T-helper 9 cell (primary cell): ENCODE measurements at places on chromosomes 13 and 19.

DNA sequence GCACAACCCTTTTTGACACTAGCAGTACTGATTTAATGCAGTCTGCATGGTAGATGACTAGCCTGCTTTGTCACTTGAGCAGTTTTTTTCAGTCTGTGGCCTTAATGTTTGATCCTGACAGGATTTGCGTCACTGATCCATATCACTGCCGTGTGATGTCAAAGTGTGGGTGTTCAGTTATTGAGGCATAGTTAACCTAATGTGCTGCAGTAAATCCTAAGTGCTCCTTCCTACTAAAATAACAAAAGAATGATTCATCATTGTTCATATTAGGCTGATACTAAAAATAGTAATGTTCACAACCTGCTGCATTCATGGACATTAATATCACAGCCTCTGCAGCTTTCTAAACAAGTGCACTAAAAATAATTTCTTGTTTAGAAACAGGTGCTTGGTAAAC, 121.9 kb upstream of the MLNR start:
- no peak for DNase-seq

DNA sequence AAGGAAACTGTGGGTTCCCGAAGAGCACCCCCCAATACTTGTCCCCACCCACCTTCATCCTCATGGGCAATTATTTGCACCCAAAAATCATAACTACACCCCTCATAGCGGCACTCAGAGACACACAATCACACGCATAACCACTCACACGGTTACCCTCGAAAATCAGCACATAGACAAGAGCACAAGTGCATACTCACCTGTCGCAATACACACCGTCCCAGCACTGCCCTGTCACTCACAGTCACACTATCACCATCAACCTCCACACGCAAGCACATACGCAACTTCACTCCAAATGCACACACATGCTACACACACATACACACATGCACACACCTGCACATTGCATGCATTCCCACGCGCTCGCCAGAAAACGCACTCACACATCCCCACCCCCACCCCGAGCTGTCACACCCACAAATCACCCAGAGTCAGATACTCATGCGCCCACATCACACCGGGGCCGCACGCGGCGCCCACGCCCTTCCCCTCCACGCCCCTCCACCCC, 535 bp downstream of the COL5A3 start:
- DNase-seq, result no peak

GRCh38 chr13:70042193-70042592, 65.4 kb upstream of the ATXN8OS start:
- DNase-seq, result no peak

- DNase-seq, result peak; percentile 85
Observed at GRCh38 chr19:8252922-8253589, 43.9 kb downstream of the CERS4 start.

GRCh38 chr19:58440556-58440955, 603 bp upstream of the ZNF132 start:
- no peak for DNase-seq

- DNase-seq, result no peak
Observed at GRCh38 chr13:44905556-44905955, 83.7 kb downstream of the NUFIP1 start.

- no peak for DNase-seq
Observed at GRCh38 chr19:2727640-2727944, 6.4 kb upstream of the DIRAS1 start.

DNA sequence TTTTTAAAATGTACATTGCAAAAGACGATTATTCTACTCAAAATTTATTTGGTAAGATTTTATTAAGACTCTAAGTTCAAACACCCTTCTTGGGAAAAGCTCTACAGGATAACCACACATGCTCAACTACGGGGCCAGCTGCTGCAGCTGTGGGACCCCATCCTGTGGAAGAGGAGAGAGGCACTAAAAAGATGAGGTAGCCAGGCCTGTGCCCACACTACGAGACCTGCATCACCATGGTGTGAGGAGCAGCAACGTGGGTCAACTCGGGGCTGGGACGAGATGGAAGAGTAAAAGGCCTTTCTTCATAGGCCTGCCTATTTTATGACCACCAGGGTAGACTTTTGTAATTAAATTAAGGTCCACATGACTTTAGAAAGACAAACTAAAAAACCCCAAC, 4.6 kb upstream of the CCNP start:
- no peak for DNase-seq

DNA sequence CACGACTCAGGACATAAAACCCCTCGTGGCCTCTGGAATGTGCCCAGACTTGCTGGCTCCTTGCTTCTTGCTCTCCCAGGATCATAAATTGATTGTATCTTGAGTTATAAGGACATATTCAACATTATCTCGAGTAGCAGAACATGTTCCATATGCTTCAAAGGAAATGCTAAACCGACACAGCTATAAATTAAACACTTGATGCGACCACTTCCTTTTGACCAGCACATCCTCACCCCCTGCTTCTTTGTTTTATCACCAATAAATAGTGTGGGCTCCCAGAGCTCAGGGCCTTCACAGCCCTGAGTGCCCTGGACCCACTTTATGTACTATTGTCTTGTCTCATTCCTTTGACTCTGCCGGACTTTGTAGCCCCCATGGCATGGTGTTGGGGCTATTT, 157.0 kb upstream of the PABPC3 start:
- DNase-seq, result no peak

DNA sequence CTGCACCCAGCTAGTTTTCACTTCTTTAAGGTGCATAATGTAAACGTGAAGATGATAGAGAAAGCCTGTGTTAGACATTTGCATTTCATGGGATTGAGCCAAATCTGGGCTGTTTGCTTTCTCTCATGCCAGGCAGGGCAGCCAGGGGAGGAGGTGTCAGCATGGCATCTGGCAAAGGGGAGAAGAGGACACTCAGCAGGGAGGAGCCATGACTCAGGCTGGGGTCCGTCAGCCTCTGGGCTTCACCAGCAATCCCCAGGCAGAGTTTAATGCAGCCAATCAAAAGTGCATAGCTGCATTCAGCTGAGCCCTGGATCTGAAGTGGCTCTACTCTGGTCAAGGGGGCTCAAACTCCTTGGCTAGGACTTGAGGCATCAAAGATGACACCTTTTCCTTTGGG, 23.5 kb downstream of the EBPL start:
- no peak for DNase-seq

DNA sequence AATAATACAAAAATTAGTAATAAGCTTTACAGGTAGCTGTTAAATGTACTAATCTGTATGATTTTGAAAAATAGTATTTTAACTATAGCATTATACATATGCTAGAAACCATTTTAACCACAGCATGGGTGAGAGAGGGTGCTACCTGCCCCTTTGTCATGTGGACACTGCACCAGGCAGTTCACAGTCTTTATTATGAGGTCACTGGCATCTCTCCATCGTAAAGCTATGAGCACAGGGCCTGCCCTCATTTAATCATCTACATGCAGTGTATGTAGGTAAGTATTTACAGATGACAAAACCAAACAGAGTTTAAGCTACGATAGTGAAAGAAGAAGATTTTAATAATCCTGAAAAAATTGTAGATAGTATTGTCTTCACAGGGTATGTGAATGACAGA, 21.7 kb downstream of the EDNRB start:
- DNase-seq, result no peak

GRCh38 chr19:11091703-11092153, 2.5 kb downstream of the LDLR start:
- peak; percentile 55 for DNase-seq

GRCh38 chr19:11769995-11770394, 3.2 kb downstream of the ZNF441 start:
- no peak for DNase-seq

GRCh38 chr19:54521022-54521859, 18.6 kb downstream of the LAIR2 start:
- DNase-seq, result no peak

GRCh38 chr13:30224732-30225131, 82.6 kb downstream of the KATNAL1 start:
- no peak for DNase-seq

DNA sequence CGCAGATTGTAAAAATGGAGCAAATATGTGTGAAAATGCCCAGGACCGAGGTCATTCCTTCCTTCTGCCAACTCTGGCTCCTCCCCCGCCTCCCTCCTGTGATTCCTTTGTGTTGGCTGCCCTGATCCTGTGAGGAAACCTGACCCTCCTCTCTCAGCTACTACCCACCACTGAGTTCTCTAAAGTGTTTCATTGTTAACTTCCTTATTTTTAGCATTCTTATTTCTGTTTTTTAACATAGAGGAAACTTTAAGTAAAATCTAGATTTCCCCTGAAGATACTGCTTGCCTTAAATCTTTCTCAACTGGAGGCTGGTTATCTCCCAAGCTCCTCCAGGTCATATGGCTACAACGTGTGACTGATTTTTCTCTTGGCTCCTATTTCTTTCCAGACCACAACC, 21.7 kb upstream of the FBXL3 start:
- no peak for DNase-seq

DNA sequence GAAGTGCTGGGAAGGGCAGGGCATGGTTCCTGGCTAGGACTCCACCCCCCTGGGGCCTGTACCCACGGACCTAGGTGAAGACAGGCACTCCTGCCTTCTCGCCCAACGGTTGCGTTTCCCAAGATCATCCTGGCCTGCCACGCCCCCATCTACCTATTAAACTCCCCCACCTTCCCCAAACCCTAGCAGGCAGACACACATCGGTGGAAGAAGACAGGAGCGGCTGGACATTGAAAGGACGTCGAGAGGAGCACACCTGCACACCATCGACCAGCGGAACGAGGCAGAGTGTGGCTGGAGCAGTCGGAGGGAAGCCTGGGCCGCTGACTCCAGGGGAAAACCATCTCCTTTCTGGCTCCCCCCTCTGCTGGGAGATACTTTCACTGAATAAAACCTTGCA, 45.6 kb upstream of the ALOX5AP start:
- DNase-seq, result no peak

DNA sequence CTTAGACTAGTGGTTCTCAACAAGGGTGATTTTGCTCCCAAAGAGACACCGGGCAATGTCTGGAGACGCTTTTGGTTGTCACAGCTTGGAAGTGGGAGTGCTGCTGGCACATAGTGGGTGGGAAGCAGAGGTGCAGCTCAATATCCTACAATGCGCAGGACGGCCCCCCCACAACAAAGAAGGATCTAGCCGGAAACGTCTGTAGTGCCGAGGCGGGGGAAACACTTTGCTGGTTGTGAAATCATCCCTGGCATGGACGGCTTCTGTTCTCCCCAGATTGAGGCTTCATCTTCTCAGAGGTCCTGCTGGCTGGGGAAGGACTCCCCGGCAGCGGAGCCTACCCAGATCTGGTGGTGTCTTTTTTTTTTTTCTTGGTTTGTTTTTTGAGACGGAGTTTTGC, 13.4 kb upstream of the SYT5 start:
- DNase-seq, result no peak

- no peak for DNase-seq
Observed at GRCh38 chr19:1417145-1417544, 9.8 kb downstream of the DAZAP1 start.

DNA sequence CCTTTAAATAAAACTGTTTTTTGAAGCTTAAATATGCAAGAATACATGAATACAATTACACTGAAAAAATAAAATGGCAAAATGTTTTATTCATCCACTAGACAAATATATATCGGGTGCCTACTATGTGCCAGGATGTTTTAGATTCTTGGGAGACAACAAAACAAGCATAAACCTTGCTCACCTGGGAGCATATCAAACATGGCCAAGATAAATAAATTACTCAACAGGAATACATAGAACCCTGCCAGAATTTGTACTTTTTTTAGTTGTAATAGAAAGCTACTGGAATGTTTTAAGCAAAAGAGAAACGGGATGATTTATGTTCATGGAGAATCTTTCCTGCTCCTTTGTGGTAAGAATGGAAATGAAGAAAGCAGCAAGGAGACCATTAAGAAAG, 2358.5 kb upstream of the PCDH20 start:
- no peak for DNase-seq

DNA sequence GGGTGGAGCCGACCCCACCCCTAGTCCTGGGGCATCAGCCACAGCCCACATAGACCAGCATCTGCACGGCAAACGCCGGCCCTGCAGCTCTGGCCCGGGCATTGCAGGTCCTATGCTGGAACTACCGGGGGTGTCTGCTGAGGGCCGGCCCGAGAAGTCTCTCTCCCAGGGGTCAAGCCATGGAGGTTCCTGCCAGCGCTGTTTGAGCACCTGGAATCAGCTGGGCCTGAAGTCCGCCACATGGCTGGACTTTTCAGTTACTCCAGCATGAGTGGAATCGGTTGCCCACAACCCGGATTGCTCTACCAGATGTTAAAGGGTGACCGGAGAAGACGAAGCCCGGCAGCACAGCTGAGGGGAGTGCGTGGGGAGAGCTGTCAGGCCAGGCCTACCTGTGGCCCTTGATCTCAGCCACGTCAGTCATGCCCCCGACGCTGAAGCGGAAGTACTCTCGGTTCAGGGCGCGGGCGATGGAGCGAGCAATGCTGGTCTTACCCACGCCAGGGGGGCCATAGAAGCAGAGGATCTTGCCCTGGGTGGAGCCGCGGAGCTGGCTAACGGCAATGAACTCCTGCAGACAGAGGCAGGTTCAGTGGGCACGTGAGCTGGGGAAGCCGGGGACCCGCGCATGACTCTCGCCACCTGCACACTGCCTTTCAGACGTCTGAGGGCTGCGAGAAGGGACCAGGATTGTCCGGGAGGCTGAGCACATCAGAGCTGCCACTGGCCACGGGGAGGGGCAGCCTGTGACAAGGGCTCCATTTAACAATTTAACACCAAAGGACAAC, 8.7 kb downstream of the RPL36 start:
- no peak for DNase-seq

- DNase-seq, result no peak
Observed at GRCh38 chr13:94656766-94657165, 55.1 kb downstream of the GPR180 start.

DNA sequence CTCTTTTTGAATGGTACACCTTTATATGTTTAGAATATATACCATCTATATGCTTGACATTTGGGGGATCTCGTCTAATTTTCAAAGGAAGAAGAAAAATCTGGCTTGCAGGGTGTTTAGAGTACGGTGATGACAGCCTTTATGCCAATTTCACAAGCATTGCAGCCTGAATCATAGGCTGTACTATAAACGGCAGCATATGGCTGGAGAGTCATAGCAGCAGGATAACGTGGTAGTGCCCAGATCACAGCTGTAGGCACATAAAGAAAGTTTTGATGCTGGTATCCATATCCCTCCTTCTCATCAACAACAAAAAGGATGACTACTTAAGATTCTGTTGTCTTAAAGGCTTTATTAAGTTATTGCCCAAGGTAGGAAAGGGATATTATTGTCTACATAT, 253.0 kb downstream of the PCDH9 start:
- no peak for DNase-seq

GRCh38 chr13:30422054-30422839, at the start of gene UBE2L5:
UBE2L5 (plus strand) TSS chr13:30422493; CDS start chr13:30427991, 5,498 bp downstream.
- peak; percentile 67 for DNase-seq

DNA sequence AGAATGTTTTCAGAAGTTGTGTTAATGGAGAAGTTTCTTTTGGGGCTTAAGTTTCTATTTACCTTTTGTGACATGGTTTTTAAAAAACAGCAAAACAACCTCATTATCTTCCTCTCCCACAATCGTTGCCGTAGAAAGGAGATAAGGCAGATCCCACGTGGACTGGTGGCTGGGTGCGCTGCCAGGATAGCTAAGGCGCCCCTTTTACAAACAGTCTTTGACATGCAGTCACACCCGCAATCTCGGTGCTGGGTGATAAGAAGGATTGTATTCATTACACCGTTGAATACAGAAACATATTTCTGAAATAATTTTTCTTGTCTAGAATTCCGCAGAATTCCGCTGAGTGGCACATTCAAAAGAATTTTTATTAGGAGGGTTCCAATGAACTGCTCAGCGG, 271.1 kb downstream of the UQCRFS1 start:
- DNase-seq, result no peak

- peak; percentile 52 for DNase-seq
Observed at GRCh38 chr13:41311406-41312175, 524 bp downstream of the NAA16 start.

GRCh38 chr13:68027306-68027705, 797.2 kb upstream of the PCDH9 start:
- DNase-seq, result no peak
